ENCODE measurements at places on chromosomes 7 and 10.

GRCh38 chr7:155338632-155339320 is 41.1 kb downstream of the INSIG1 start:
- DNase-seq: no peak

DNA sequence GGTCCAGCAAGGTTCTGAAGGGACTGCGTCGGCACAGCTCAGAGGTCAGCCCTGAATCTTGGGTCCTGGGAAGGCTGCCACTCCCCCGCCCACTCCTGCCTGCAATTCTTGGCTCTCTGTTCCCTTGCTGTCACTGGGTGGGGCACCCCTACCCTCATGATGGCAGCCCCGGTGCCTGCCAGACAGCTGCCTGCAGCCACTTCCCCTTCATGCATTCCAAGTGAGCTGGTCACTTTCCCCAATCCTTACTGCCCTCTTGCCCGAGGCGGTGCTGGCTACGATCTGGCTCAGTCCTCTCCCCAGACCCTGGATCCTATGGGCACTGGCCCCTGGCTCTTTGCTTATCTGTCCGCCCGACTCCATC is 14.2 kb downstream of the MYL10 start:
- no peak for DNase-seq

DNA sequence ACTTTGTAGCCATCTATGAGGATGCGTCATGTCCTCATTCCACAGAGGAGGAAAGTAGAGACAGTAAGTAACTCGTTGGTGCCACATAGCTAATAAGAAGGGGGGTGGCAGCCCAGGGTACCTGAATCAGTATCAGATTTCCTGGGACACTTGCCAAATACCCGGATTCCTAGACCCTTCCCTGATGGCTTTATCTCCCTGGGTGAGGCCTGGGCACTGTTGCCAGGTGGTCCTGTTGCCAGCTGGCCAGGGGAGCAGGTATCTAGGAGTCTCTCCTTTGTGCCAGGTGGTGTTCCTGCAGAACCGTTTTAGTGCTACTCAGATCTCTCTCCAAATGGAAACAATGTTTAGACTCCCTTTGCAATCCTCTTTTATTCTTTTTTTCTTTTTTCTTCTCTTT is 12.7 kb downstream of the SLC29A3 start:
- no peak for DNase-seq

DNA sequence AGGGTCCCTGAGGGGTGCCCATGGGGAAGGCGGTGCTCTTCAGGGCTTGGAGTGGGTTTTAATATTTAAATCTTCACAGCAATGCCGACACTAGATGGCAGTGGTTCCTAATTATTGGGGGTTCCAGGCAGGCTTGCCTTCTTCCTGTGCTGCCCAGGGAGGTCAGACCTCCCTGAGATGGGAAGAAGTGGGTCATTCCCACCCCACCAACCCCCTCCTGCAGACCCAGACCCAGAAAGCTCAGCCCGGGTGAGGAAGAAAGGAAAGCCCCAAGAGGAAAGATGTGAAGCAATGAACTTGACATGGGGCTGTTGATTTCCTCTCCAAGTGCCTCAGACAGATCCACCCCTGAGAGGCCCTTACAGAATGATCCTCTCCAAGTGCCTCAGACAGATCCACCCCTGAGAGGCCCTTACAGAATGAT is 85.1 kb upstream of the LANCL2 start:
- peak; percentile 48 for DNase-seq

DNA sequence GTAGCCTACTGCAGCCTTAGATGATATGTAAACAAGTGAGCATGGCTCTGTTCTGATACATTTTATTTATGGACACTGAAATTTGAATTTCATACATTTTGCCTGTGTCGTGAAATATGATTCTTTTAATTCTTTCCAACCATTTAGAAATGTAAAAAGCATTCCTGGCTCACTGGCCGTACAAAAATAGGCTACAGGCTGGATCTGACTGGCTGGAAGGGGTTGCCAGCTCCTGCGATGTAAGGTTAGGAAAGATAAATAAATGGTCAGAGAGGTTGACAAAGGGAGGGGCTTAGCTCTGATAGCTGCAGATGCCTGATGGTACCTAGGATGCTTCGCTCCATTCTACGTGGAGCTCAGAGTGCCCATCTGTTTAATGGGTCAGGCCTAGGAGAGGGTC is 3.4 kb downstream of the ADCYAP1R1 start:
- no peak for DNase-seq

DNA sequence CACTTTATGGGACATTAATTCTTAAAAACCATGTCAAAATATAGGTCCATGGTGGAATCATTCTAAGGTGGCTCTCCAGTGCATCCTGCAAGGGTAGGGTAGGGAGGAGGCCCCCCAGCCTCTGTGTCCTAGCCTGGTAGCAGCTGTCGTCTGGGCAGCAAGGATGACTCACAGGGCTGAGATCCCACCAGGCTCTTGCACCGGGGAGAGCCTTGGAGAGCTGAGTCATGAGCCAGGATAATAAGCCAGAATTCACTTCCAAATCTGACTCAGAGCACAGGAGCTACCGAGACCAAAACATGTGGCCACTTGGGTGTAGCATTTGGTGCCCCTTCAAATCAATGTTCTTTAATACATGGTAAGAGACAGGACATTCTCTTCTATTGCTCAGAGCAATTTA is 298.5 kb downstream of the NEBL start:
- DNase-seq: no peak

- no peak for DNase-seq
Observed at GRCh38 chr10:852386-852785, 79.1 kb downstream of the LARP4B start.

GRCh38 chr7:69643708-69644445 is 45.6 kb downstream of the AUTS2 start:
- DNase-seq: no peak

DNA sequence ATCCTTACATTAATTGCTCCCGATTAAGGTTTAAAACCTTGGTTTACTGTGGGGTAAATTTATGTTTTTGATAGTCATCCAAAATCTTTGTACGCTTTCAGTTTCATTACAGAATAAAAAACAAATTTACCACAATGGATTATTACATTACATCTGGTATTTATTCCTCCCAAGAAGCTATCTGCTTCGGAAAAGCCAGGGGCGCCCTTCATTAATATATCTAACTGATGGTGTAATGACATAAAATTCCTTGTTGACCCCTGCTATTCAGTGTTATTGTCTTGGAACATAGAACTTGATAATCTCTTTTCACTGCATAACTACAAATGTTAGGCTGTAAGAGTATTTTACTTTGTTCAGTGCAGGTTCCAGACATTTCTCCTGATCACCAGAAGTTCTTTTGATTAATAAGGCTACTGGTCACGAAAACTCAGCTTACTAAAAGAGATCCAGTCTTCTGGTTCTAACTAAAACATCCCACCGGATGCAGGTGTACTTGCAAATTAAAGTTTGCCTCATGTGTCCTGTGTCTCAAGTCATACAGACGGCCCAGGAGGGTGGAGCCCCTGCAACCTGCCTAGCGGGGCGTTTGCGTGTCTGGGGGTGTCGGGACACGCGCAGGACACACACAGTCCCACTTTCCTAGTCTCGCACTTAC is 581 bp upstream of the GLCCI1 start:
- DNase-seq: no peak

DNA sequence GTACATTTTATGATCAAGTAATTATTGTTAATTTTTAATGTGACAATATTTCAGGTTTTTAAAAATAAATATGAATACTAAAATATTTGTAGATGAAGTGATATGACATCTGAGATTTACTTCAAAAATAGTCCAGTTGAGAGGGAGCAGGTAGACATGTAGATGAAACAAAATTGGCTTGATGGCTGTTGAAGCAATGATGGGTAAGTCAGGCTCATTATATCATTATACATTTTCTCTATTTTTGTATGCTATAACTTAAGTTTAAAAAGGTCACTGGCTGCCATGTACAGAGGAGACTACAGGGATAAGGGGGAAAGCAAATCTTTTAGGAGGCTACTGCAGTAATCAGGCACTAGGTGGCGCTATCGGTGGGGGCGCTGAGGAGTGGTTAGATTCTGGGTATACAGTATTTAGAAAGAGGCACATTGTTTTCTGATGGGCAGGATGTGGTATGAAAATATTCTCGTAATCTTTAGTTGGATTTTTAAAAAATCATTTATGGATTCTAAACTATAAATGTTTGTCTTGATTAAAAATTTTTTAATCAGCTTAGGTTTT is 189.8 kb upstream of the IMMP2L start:
- peak; percentile 23 for DNase-seq

DNA sequence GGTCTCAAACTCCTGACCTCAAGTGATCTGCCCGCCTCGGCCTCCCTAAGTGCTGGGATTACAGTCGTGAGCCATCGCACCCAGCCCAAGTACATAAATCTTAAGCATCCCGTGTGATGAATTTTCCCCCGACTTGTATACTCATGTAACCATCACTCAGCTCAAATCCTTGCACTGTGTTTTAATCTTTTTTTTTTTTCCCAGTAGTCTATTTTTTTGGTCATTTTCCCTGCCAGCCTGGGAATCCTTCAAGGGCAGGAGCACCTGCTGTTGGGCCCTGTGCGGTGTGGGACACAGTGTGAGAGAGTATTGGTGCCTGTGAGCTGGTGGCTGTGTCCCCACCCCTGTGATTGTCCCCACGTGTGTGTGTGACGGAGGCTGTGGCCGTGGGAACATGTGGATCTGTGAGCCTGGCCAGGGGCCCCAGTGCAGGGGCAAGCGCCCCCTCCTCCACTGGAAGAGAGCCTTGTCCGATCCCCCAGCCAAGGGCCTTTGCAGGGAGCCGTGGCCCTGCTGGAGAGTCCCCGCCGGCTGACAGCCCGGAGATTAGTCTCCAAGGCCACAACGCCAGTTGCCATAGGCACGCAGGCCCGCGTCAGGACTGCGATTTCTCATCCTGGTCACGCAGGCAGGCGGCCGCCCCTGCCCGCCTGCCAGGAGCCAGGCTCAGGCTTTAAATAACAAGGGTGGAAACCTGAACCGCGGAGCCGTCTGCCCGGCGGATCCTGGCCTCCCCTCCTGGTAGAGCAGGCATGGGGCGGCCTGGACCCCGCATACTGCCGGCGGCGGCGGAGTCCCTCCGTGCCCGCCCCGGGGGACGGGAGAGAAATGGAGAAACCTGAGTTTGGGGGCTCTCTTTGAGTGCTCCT is 26.5 kb downstream of the GTF2IRD1 start:
- DNase-seq: no peak

DNA sequence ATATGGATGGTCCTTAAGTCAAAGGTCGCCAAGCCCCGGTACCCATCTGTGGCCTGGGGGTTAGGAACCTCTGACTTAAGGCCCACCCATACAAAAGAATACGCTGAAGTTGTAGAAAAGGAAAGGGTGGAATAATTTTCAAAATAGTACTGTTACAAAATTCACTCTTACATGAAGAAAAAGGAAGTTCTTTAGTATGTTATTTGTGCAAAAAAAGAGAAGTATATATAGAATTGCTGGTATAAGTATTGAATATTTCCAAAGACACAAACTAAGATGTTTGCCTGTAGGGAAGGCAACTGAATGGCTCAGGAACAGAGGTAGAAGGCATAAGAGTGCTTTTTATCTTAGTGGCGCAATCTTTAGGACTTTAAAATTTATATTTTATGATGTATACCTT is 78.7 kb downstream of the PRLHR start:
- DNase-seq: no peak

- no peak for DNase-seq
Observed at GRCh38 chr10:96511044-96511945, 2.4 kb downstream of the TLL2 start.

- no peak for DNase-seq
Observed at GRCh38 chr7:55055479-55055878, 36.7 kb downstream of the EGFR start.

- DNase-seq: no peak
Observed at GRCh38 chr7:156533964-156534363, 106.6 kb upstream of the RNF32 start.

DNA sequence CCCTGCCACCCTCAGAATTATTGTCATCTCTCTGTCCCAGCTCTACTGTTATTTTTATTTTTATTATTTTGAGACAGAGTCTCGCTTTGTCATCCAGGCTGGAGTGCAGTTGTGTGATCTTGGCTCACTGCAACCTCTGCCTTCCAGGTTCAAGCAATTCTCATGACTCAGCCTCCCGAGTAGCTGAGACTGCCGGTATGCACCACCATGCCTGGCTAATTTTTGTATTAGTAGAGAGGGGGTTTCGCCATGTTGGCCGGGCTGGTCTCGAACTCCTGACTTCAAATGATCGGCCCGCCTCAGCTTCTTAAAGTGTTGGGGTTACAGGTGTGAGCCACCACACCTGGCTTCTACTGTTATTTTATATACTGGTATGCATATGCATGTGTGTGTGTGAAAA is 11.0 kb downstream of the CALHM2 start:
- DNase-seq: no peak

DNA sequence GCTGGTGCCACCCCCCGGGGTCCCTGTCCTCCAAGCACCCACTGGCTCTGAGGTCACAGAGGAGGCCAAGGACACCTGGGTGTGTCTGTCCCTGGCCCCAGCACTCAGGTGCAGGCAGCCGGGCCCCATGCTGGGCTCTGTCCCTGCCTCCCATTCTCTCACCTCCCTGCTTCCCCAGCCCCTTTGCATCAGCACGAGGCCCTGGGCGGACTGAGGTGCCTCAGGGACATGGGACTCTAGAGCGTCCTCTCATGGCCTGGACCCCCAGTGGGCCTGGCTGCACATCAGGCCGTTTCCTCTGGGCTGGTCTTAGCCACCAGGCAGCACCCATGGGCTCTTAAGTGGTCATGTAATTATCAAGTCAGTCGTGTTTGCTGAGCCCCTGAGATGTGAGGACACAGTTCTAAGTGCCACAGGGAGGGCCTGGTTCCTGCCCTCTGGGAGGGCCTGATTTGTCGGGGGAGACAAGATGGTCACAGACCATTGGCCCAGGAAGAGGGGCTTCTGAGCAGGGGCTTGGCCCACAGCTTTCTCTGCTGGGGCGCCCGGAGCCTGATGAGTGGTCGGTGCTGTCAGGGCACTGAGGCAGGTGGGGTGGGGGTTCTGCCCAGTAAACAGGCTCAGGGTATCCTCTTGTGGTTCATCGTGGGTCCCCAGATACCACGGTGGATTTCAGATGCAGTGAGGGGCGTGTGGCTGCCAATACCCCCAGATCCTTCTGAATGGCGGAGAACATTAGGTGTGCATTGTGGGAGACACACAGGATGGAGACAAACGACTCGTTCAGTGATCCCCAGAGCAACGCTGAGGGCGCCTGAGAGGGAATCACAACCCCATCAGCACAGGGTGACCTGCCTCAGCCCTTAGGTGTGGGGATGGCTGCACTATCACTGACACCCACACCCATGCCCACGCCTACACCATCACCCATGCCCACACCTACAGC is 152.5 kb downstream of the WDR37 start:
- DNase-seq: no peak

DNA sequence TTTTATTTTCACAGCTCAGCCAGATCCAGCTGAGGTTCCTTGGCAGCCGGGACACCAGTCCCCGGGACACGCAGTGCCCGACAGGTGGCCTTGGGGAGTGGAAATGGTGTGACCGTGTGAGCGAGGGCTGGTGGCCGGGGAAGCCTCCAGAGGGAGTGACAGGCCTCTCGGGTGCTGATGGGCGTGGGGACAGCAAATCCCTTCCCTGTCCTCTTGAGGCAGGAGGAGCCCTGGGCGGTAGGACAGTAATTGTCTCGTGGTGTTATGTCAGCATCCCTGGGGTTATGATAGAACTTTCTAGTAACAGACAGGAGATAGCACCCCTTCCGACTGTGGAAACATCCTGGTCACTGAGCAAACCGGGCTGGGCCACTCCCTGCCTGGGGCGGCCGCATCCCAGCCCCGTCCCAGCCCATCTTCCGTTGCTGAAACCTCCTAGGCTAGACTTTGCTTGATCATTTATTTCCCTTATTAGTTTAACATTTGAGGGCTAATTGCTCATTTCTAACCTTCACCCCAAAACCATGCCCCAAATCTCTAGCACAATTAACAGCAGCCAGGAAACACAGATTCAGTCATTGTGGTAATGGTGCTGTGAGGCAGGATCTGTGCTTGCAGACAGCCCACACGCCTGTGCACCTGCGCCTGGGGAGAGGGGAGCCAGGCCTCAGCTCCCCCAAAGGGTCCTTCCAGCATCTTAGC is 63.3 kb downstream of the ELFN1 start:
- no peak for DNase-seq

Measured in activated CD4-positive, alpha-beta T cell treated with anti-CD3 and anti-CD28 coated beads, Interleukin-2, amount 50 U/mL, for 4 hours (primary cell).